Thymus (tissue), 14 donors: ENCODE measurements at places on chromosomes 6 and 20. TPM values are rescaled to one million over a fixed set of nuclear protein-coding genes. Genes with fewer than 3 reads are reported as not detected.
A peak's percentile ranks its signal among the peaks of the same experiment; 100 is the strongest.

DNA sequence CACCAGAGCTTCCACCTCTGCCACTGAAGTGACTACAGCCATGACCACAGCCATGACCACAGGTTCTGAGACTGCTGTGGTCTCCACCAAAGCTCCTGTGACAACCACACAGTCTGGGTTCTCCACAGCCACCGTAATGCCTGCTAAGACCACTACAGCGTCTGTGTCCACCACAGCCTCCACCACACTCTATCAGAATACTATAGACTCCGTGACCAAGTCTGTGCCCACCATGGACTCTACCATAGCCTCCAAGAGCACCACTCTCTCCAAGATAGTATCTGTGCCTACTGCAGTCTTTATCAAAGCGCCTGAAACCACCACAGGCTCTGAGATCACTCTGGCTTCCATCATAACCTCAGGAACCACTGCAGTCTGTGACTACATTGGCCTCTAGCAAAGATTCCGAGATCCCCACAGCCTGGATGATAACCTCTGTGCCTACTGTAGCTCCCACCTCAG lies 18.3 kb upstream of the MUC21 start:
- H3K4me1 ChIP-seq: no peaks in the 10 kb centered on the region
- H3K27ac ChIP-seq: no peak overlapping the region
- no peaks in the 10 kb centered on the region for H3K36me3 ChIP-seq

GRCh38 chr6:38065734-38066305 lies 246.3 kb downstream of the ZFAND3 start:
- H3K4me3 ChIP-seq: no peak overlapping the region
- H3K27me3 ChIP-seq: no peaks in the 10 kb centered on the region
- H3K36me3 ChIP-seq: peaks cover 23% of the 10 kb centered on the region
- peak overlapping the region; percentile 69 for H3K27ac ChIP-seq
- DNase-seq: no peak

- no peaks in the 10 kb centered on the region for H3K36me3 ChIP-seq
- no peaks in the 10 kb centered on the region for H3K27me3 ChIP-seq
- DNase-seq: no peak
- H3K4me1 ChIP-seq: no peaks in the 10 kb centered on the region
- no peak overlapping the region for H3K4me3 ChIP-seq
Measured at GRCh38 chr6:154111025-154111424, 72.0 kb downstream of the OPRM1 start.

DNA sequence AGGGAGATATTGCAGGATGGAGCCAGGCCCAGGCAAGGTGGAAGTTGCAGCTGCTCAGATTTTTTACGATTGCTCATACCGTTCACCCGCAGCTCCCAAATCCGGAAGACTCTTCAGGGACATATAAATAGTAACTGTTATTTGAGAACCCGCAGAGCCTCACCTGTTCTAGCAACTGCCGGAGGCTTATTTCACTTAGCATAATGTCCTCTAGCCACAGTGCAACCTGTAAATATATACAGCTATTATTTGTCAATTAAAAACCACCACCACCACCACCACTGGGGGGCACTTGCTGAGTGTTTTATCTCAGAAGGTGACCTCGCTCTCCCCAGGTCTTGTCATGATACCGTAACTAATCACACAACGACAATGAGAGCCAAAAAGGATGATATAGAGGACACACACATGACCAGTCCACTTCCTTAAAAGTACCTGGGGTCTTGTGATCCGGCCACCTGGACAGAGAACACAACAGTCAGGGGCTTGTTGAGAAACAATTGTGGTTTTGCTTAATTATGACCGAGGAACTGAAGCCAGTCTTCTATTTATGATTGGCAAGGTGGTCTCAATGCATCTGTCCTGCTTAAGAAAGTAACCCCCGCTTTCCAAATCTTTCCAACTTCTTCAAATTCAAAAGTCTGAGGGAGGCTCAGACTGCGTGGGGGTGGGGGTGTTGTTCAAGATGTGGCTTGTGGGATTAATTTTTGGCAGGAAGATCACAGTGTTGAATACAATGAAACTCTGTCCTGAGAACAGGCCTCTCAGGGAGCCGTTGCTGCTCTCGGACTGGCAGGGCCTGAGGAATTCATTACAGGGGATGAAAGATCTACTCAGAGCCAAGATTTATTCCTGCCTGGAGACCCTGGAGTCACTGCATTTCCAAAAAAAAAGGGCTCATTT lies 107.7 kb upstream of the PRND start:
- H3K27ac ChIP-seq: no peak overlapping the region
- H3K36me3 ChIP-seq: no peaks in the 10 kb centered on the region
- H3K4me3 ChIP-seq: no peak overlapping the region
- no peaks in the 10 kb centered on the region for H3K27me3 ChIP-seq
- H3K4me1 ChIP-seq: no peaks in the 10 kb centered on the region

GRCh38 chr6:37371154-37372083 lies 17.6 kb downstream of the RNF8 start:
- no peak for DNase-seq
- H3K36me3 ChIP-seq: peaks cover 38% of the 10 kb centered on the region
- H3K27me3 ChIP-seq: no peaks in the 10 kb centered on the region
- H3K4me1 ChIP-seq: peaks cover 4% of the 10 kb centered on the region

DNA sequence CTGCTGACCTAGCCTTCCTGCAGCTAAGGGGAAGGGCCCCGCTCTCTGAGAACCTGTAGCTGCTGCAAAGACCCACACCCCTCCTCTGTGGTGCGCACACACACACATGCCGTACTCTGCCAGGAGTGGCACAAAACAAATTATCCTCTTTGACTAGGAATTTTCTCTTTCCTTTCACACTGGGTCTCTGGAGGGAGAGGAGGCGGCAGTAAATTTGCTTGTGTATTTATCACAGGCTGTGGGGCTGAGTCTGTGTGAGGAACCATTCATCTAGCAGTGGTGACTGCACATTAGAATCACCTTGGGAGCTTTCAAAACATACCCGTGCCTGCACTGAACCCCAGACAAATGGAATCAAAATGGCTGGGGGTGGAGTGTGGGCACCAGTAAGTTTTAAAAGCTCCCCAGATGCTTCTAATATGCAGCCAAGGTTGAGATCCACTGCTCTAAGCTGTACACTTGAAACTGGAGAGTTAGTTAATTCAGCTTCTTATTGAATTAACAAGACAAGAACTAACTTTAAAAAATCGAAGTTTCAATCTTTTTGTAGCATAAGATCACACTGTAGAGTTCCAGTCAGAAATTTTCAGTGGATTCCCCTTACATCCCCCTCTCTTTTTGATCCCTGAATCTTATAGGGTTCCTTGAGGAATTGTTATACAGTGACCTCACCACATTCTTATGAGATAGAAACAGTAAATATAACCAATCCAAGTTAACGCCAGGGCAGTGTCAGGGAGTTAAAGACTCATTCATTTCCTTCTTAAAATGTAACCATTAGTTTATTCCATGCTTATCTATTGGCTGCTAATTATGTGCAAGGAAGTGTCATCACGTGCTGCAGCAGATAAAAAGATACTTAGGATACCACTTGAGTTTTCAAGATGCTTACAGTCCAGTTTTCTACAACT lies 29.8 kb upstream of the GMDS start:
- H3K4me1 ChIP-seq: no peaks in the 10 kb centered on the region
- H3K4me3 ChIP-seq: no peak overlapping the region
- no peak for DNase-seq
- H3K27me3 ChIP-seq: no peaks in the 10 kb centered on the region
- no peak overlapping the region for H3K27ac ChIP-seq

GRCh38 chr6:35238843-35239289 lies 20.7 kb upstream of the ZNF76 start:
- peaks cover 5% of the 10 kb centered on the region for H3K36me3 ChIP-seq
- H3K4me1 ChIP-seq: no peaks in the 10 kb centered on the region
- no peaks in the 10 kb centered on the region for H3K27me3 ChIP-seq
- no peak for DNase-seq
- no peak overlapping the region for H3K4me3 ChIP-seq

DNA sequence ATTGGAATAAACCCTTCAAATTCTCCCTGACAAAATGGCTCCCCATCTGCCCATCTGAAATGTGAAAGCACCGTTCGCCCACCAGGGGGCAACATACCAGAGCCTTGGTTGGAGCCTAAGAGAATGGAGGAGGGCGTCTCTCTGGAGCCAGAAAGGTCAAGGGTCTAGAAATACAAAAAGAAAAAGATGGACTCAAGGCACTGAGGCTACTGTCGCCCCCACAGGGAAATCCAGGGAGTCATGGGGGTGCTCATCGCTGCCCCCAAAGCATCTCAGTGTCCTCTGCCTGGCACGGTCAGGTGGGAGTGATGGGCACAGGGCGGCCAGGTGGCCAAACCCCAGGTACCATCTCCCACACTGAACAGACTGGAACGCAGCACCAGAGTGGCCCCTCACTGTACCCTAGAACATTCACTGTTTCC lies 136.3 kb downstream of the ZMYND8 start:
- H3K27ac ChIP-seq: no peak overlapping the region
- no peak overlapping the region for H3K4me3 ChIP-seq
- H3K4me1 ChIP-seq: no peaks in the 10 kb centered on the region
- DNase-seq: no peak
- peaks cover 61% of the 10 kb centered on the region for H3K36me3 ChIP-seq
- no peaks in the 10 kb centered on the region for H3K27me3 ChIP-seq

- H3K27ac ChIP-seq: no peak overlapping the region
- no peak for DNase-seq
- H3K36me3 ChIP-seq: no peaks in the 10 kb centered on the region
- H3K4me3 ChIP-seq: no peak overlapping the region
- no peaks in the 10 kb centered on the region for H3K27me3 ChIP-seq
Measured at GRCh38 chr6:48630511-48630910, 519.5 kb upstream of the PTCHD4 start.

GRCh38 chr6:49934770-49935169 lies 29.2 kb downstream of the DEFB114 start:
- H3K4me1 ChIP-seq: no peaks in the 10 kb centered on the region
- no peaks in the 10 kb centered on the region for H3K36me3 ChIP-seq
- H3K4me3 ChIP-seq: no peak overlapping the region
- no peaks in the 10 kb centered on the region for H3K27me3 ChIP-seq
- no peak overlapping the region for H3K27ac ChIP-seq

DNA sequence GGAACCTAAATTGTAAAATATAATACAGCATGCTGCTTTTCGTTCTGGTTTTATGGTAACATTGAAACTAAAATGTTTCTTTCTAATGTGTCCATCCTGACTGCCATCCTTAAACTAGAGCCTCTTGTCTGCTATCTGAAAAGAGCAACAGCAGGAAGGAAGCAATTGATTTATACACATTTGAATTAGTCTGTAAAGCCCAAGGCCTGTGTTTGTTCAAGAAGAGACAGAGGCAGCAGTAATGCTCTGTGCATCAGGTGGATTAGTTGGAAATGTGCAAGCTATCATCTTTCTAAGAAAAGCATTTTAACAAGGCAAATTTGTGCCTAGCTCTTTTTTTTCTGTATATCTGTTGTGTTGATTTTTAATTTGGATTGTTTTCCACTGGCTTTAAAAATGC lies 128.6 kb downstream of the SCAF8 start:
- H3K36me3 ChIP-seq: no peaks in the 10 kb centered on the region
- H3K27ac ChIP-seq: no peak overlapping the region
- no peak overlapping the region for H3K4me3 ChIP-seq
- no peaks in the 10 kb centered on the region for H3K27me3 ChIP-seq
- DNase-seq: no peak

DNA sequence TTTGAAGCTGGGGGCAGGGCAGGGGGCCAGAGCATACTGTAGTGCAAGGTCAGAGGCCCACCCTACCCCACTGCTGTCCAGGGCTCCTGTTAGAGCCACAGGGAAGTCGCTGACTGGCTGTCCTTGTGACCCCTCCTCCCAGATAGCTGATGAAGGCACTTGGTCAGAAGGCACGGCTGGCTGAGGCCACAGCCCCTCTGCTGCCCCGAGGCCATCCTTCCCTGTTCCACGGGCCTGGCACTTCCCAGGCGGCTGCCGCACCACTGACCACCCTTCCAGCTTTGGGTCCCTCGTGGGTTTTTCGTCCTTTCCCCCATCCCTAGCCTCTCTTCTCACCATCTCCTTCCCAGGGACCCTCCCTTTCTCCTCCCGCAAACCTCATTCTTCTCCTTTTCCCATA lies 9.2 kb upstream of the EMILIN3 start:
- no peak overlapping the region for H3K4me3 ChIP-seq
- DNase-seq: no peak
- no peaks in the 10 kb centered on the region for H3K27me3 ChIP-seq
- H3K27ac ChIP-seq: no peak overlapping the region
- no peaks in the 10 kb centered on the region for H3K36me3 ChIP-seq

- no peak overlapping the region for H3K27ac ChIP-seq
- H3K4me1 ChIP-seq: no peaks in the 10 kb centered on the region
- DNase-seq: no peak
- no peak overlapping the region for H3K4me3 ChIP-seq
- H3K27me3 ChIP-seq: no peaks in the 10 kb centered on the region
- no peaks in the 10 kb centered on the region for H3K36me3 ChIP-seq
Measured at GRCh38 chr6:132490024-132490423, 22.9 kb downstream of the STX7 start.

GRCh38 chr6:168232989-168233874 lies 86.3 kb downstream of the DACT2 start:
- no peak overlapping the region for H3K4me3 ChIP-seq
- no peaks in the 10 kb centered on the region for H3K4me1 ChIP-seq
- H3K27me3 ChIP-seq: no peaks in the 10 kb centered on the region
- no peaks in the 10 kb centered on the region for H3K36me3 ChIP-seq
- H3K27ac ChIP-seq: peak overlapping the region; percentile 14

- no peaks in the 10 kb centered on the region for H3K4me1 ChIP-seq
- H3K27me3 ChIP-seq: no peaks in the 10 kb centered on the region
- no peak for DNase-seq
- H3K36me3 ChIP-seq: no peaks in the 10 kb centered on the region
- H3K4me3 ChIP-seq: no peak overlapping the region
Measured at GRCh38 chr6:112416866-112417265, 69.7 kb downstream of the RFPL4B start.

DNA sequence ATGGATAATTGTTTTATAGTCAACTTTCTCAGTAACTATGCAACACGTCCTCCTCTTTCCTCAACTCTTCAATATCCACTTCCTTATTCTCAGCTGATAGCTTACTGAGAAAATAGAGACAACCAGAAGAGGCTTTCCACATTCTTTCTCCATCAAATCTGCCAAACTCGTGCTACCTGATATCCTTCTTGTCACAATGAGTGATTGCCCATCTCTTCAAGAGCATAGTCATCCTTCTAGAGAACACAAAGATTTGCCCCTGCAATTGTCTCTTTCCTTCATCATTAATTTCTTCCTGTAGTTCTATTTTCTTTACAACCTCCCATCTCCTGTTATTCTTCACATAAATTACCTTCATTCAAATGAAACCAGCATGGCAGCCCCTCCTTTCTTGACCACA lies 75.9 kb upstream of the RGS17 start:
- no peaks in the 10 kb centered on the region for H3K27me3 ChIP-seq
- H3K4me1 ChIP-seq: peaks cover 3% of the 10 kb centered on the region
- no peak for DNase-seq
- no peak overlapping the region for H3K27ac ChIP-seq
- H3K4me3 ChIP-seq: no peak overlapping the region
- no peaks in the 10 kb centered on the region for H3K36me3 ChIP-seq

DNA sequence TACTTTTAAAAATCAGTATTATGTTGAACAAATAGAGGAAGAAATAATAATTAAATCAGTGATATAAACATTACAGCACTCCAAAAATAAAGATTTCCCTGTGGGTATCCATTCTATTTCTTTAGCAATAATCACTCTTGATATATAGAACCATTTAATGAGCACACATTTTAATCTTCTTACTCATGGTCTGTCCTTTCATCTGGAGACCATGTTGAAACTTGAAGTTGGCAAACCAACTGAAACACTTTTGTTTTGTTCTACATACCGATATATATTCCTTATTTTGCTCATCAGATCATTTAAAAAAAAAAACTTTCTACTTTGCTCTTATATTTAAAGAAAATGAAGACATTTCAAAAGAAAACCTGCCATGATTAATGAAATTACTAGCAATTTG lies 13.4 kb downstream of the C6orf58 start:
- H3K27me3 ChIP-seq: no peaks in the 10 kb centered on the region
- DNase-seq: no peak
- no peak overlapping the region for H3K4me3 ChIP-seq
- H3K36me3 ChIP-seq: no peaks in the 10 kb centered on the region
- no peaks in the 10 kb centered on the region for H3K4me1 ChIP-seq
- H3K27ac ChIP-seq: no peak overlapping the region

Gene TP53TG5
- 0.27 TPM for polyA plus RNA-seq

Gene HLA-DQA1
- 358 TPM for polyA plus RNA-seq
